HCT116 (cell line): ENCODE measurements at places on chromosomes 2 and 18.

DNA sequence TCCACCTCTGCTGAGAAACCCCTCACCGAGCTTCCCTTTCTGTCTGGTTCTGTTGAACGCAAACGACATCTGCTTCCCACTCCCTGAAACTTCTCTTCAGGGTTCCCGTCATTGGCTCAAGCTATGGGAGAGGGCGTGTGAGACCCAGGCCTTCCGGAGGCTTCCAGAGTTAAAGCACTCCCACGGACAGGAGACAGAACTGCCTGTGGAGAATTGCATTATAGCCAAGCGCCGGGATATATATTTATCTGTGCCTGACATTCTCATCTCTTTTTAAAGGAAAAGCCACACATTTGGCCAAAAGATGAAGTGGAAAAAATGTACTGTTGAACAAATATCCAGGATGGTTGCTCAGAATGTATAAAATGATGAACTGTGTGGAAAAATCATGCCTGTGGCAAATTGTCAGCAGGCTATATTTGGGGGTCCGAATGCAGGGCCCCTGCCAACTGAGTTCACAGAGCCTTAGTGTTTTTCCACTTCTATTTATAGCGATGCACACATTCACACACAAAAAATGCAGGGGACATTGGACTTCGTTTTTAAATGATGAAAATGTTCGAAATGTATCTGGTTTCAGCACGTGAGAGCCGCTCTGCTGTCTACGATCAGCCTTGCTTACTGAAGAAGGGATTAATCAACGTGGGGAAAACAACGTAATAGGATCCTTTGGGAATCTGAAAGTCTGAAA lies 59.5 kb downstream of the E2F6 start:
- no peak for DNase-seq

GRCh38 chr2:147806846-147807245 lies 38.0 kb upstream of the ACVR2A start:
- no peak for DNase-seq

GRCh38 chr2:170771421-170771937 lies 1.3 kb downstream of the ERICH2 start:
- DNase-seq: no peak

- DNase-seq: no peak
Measured at GRCh38 chr2:120425014-120425413, 79.1 kb downstream of the INHBB start.

- DNase-seq: no peak
Measured at GRCh38 chr18:50790241-50790640, 29.6 kb downstream of the MRO start.

- no peak for DNase-seq
Measured at GRCh38 chr2:148702475-148702874, 57.9 kb downstream of the EPC2 start.

- no peak for DNase-seq
Measured at GRCh38 chr2:148194882-148195281, 174.0 kb downstream of the MBD5 start.

GRCh38 chr2:168495524-168495923 lies 39.5 kb downstream of the CERS6 start:
- DNase-seq: no peak

DNA sequence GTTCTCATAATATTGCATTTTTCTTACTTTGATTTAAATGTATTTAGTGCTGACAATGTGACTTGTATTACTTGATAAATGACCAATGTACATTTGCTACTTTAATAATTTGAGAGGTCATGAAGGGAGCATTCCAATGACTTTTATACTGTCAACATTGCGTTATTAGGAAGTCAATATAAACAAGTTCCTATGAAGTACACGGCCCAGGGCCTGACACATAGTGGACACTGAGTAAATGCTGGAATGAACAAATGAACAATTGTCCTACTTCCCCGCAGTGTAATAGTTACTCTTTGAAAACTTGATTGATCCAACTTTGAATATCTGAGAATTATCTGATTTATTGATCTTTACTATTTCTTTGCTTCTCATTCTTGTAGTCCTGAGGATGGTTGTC lies 47.3 kb downstream of the PKP4 start:
- no peak for DNase-seq

- no peak for DNase-seq
Measured at GRCh38 chr2:197254776-197255530, 55.6 kb downstream of the ANKRD44 start.

DNA sequence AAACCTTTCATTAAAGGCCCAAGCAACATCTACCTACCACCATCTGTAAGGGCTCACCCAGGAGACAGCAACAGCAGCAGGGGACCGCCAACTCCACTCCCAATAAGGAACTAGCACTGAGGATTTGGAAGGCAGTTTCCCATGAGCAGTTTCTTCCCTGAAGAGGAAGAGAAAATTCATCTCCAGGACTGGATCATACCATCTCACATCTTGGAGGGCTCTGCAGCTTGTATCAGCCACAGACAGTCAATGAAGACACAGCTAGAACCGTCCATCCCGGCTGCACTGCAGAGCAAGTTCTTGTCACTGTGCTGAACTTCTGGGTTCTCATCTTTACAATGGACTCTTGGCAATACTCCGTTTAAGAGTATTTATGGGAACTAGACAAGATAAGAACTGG lies 2.8 kb upstream of the GYPC start:
- no peak for DNase-seq

- DNase-seq: no peak
Measured at GRCh38 chr18:46821856-46822711, 65.2 kb upstream of the ST8SIA5 start.

DNA sequence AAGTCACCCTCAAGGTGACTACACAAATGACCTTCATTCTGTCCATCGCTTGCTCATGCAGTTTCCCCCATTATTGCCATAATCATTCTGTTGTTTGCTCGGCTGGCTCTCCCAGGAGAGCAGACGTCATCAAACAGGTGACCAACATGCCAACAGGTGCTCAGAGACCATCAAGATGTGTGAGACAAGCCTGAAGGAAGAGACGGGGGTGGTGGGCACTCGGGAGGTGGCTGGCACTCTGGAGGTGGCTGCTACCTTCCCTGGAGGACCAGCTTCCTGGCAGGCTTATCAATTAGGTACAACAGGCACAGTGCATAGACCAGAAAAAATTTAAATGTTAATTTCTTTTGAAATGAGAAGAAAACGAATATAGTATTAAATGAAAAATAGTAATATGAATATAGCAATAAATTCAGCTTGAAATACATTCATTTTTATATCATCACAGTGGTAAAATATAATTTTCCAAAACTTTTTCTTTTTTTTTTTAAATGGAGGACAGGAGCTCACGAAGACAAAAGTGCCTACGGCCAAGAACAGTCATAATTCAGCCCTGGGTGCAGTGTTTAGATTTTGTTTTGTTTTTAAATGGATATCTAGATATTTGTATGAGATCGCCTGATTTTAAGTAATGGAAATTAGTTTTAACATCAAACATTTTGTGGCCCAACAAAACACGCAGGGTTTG lies 16.9 kb upstream of the HAAO start:
- no peak for DNase-seq
